Activated T-cell treated with anti-CD3 and anti-CD28 coated beads for 48 hours (primary cell): ENCODE measurements at places on chromosomes 2 and 18.

DNA sequence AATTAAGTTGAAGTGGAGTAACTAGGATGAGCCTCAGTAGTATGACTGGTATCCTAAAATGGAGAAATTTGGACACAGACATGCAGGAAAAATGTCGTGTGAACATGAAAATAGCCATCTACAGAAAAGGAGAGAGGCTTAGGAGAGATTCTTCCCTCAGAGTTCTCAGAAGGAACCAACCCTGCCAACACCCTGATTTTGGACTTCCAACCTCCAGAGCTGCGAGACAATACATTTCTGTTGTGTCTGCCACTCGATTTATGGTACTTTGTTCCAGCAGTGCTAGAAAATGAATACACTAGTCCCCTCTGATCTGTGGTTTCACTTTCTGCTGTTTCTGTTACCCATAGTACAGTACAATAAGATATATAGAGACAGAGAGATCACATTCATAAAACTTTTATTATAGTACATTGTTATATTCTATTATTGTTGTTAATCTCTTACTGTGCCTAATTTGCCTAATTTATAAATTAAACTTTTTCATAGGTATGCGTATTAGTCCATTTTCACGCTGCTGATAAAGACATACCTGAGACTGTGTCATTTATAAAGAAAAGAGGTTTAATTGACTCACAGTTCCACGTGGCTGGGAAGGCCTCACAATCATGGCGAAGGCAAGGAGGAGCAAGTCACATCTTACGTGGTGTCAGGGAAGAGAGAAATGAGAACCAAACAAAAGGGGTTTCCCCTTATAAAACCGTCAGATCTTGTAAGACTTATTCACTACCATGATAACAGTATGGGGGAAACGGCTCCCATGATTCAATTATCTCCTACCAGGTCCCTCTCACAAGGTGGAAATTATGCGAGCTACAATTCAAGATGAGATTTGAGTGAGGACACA, 41.3 kb downstream of the PLEKHA3 start:
- peak; percentile 28 for DNase-seq

- no peak for DNase-seq
Measured at GRCh38 chr2:159976527-159977160, 85.8 kb downstream of the PLA2R1 start.

DNA sequence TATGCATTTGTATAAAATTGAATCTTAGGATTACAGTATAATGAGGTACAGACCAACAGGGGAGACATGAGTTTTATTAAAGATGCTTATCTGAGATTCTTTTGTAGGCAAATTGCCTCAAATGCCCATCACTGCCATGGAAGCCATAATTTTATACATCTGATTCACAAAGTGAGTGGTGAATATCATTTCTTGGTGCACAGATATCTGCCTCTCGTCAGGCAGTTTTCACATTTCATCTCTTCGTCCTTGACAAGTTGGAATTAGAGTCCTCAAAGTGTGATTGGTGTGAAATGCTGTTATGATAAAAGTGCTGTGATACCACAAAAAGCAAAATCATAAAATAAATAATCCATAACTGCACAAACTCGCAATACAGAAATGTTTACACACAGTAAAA, 1602.8 kb upstream of the DDX18 start:
- no peak for DNase-seq

DNA sequence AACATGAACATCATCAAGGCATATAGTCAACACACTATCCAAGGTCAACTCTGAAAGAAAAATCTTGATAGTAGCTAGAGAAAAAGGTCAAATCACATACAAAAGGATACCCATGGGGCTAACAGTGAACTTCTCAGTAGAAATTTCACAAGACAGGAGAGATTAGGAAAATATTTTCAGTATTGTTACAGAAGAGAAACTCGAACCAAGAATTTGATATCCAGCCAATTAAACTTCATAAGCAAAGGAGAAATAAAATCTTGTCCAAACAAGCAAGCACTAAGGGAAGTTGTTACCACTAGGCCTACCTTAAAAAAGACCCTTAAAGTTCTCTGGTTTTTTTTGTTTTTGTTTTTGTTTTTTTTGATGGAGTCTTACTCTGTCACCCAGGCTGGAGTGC, 242.5 kb downstream of the EXOC6B start:
- no peak for DNase-seq

DNA sequence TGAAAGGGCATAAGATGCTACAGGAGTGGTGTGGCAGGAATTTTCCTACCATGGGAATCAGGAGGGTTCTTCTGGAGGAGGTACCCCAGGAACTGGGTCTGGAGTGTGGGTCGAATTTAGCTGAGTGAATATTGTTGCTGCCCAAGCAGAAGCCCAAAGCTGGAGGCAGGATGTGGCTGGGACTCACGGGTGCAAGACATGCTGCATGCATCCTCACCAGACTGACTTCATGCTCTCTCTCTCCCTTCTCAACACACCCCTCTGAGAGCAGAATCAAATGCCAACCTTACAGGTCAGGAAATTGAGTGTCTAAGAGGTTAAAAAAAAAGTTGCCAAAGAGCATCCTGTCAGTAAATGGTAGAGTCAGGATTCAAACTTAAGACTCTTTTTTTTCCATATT, 78.8 kb upstream of the TTC39C start:
- no peak for DNase-seq

- no peak for DNase-seq
Measured at GRCh38 chr2:213172641-213173040, 21.2 kb upstream of the IKZF2 start.

- DNase-seq: no peak
Measured at GRCh38 chr18:65671621-65672415, 79.0 kb upstream of the CDH7 start.
